Stimulated activated CD4-positive, alpha-beta T cell treated with anti-CD3 and anti-CD28 coated beads, TNF-alpha, amount 100 ng/mL, for 4 hours (primary cell): ENCODE measurements at places on chromosomes 1 and 21.
A peak's percentile ranks its signal among the peaks of the same experiment; 100 is the strongest.

- no peak for DNase-seq
These were observed 94.7 kb downstream of the DMRTB1 start for GRCh38 chr1:53553734-53554509.

- no peak for DNase-seq
These were observed 7.5 kb upstream of the RAB29 start for GRCh38 chr1:205782627-205783432.

- no peak for DNase-seq
These were observed 146.3 kb upstream of the ETV3 start for GRCh38 chr1:157284451-157284850.

- DNase-seq, result no peak
These were observed 32.4 kb upstream of the KCNA10 start for GRCh38 chr1:110551278-110551809.

DNA sequence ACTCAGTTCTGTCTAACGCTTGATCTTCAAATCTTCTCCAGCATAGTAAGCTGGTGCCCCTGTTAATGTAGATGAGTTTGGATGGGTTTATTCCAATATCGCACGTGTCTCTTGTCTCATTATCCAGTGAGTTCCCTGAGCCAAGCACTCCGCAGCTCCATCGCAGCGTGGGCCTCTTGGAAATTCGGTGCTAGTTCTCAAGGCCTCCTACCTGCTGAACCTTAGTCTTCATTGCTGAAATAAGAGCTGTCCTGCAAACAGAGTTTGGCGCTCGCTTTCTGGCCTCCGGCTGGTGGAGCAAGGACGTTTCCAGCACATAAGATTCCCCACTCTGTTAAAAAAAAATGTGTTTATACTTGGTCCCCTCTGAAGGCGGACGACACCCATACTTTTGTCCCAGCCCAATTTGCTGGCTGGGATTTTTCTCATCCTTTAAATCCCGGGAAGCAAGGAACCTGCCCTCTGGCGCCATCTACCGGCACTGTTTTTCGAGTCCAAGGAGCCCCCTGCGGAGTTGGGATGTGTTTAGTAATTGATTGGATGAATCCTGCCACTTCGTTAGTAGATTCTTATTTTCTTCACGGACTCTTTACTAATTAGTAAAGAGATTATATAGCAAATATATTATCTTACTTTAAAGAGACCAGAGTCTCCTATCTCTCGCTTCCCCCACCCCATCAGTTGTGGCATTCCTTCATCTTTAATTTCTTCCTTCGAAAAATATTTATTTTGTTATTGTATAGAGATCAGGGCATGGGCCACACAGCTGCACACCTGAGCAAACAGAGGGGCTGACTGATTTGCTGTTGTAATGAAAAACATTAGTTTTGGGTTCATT, 14.7 kb downstream of the JUN start:
- peak; percentile 9 for DNase-seq

DNA sequence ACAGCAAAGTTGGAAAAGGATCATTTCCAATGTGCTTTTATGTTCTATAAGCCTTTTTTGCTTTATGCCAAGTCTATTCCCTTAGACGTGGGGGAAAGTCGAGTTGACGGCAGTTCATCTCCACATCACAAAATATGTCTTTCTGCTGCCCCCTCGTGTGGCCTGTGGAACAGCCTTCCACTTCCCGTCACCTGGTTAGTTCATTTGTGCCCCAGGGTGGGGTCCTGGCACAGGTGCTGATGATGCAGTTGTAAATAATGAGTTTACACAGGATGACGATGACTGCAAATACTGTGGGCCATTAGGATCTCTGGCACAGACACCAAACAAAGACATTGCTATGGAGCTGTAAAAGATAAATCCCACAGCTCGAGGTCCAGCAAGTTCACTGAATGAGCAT, 10.0 kb upstream of the OTUD3 start:
- DNase-seq, result no peak

- DNase-seq, result no peak
These were observed 10.9 kb downstream of the NR5A2 start for GRCh38 chr1:200038325-200038980.

DNA sequence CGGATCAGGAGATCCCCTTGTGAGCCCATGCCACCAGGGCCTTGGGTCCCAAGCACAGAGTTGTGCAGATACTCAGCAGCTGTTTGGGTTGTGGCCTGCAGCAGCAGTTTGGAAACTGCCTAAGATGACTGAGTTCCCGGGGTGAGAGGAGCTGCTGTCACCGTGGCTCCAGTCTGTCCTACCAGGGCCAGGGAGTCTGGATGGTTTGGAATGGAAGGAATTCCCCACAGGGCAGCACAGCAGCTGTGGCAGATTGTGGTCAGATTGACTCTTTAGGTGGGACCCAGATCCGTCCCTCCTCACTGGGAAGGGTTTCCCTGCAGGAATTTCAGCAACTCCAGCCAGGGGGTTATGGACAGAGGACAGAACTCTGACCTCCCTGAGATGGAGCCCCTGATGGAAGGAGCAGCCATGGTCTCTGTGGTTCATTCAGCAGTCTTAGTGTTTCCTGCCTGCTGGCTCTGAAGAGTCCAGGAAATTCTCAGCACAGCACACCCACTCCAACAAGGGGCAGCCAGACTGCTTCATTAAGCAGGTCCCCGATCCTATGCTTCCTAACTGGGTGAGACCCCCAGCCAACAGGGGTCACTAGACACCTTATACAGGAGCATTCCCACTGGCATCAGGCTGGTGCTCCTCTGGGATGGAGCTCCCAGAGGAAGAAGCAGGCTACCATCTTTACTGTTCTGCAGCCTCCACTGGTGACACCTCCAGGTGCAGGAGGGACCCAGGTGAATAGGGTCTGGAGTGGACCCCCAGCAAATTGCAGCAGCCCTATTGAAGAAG, 51.5 kb upstream of the TNFSF4 start:
- no peak for DNase-seq

DNA sequence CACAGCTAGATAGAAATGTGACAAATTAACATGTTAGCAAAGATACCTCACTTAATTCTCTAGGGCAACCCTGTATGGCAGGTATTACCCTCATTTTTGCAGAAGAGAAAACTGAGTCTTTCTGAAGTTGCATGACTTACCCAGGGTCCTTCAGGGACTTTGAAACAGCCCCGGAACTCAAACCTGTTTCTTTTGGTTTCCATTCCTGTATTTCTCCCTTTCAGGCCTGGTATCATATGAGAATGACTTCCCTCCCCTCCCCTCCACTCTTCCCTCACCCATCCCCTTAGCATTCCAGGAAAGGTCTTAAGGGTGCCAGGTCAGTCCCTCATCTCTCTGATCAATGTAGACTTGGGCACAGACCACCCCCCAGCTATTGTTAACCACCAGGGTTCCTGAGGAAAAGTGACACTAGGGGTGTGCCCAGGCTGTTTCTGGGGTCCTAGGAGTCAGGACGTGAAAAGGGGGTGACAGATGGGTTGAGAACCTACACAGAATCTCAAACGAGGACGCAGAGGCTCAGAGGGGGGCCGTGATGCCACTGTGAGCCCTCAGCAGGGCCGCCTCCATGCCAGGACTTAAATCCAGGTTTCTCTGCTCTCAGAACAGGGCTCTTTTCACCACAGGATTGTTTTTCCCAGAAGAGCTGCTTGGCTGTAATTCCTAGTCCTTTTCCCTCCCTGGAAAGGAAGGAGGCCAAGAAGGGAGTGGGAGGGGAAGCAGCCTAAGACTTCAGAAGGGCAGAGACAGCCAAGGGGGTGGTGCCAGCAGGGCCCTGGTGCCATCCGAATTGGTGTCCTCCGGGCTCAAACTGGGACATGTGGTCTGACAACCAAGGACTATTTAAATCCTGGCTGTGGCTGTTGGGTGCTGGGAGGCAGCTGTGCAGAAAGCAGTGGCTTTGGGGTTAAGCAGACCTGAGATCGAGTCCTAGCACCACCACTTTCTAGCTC, 2.1 kb upstream of the WASF2 start:
- DNase-seq, result no peak

GRCh38 chr1:29812408-29813135, 576.2 kb downstream of the PTPRU start:
- no peak for DNase-seq

GRCh38 chr1:54849219-54850068, 37.6 kb downstream of the DHCR24 start:
- DNase-seq, result no peak

DNA sequence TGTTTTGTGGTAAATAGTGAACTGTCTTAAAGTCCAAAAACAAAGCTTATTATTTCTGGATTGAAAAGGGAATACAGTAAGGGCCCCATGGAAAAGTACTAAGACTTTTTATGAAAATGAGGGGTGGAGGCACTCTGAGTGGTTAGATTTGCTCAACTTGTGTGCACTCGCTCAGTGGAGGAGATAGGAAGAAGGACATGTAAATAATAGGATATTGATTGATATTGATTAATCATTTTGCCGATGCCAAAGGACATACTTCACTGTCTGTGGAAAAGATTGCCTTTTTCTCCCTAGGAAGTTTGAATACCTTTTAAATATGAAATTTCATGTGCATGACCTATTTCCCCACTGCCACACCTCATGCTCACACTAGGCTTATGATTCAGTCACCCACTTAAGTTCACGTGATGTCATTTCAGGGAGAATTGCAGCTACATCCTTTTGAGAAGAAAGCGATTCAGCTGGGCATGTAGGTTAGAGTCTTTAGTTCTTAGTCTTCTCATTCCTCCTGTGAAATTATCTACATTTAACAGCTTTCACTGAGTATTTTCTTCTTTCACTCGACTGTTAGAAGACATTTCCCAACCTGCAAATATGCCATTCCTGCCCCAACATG, 5.0 kb downstream of the MTR start:
- no peak for DNase-seq

- no peak for DNase-seq
These were observed 93.7 kb upstream of the ETS2 start for GRCh38 chr21:38712071-38712470.

DNA sequence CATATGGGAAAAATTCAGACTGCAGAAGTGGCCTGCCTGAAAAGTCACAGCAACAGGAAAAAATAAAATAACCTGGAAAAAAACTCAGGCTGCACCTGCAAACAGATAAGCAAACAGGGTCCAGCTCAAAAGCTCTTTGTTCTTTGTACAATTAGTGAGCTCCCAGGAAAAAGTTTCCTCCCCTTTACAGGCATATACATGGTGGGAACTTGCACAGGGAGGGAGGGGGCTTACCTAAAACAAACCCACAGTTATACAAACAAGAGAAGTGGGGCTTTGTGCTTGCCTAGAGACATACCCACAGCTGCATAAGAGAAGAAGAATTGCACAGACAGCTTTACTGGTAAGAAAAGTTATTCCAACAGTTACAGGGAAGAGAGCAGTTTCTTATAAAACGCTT, 31.7 kb upstream of the COG2 start:
- no peak for DNase-seq

DNA sequence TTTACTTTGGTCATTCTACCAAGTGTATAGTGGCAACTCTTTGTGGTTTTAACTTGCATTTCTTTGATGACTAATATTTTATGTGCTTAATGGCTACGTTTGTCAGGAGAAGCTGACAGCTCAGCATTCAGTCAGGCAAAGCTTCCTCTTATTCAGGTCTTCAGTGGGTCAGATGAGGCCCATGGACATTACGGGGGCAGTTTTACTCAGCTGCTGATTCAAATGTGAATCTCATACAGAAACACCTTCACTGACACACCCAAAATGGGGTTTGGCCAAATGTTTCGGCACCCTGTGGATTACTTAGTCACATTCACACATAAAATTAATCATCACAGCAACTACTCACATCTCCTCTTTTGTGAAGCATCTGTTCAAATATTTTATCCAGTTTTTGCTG, 104.9 kb upstream of the PLD5 start:
- no peak for DNase-seq

- no peak for DNase-seq
These were observed 3.2 kb downstream of the MTHFR start for GRCh38 chr1:11802616-11802972.

- DNase-seq, result no peak
These were observed 95.1 kb downstream of the GPATCH2 start for GRCh38 chr1:217535601-217536377.

- no peak for DNase-seq
These were observed 67.5 kb upstream of the BEND5 start for GRCh38 chr1:48844187-48844586.

GRCh38 chr1:225767634-225768540, 9.7 kb upstream of the SRP9 start:
- no peak for DNase-seq

GRCh38 chr21:30227633-30228404, 11.9 kb upstream of the CLDN8 start:
- DNase-seq, result no peak

DNA sequence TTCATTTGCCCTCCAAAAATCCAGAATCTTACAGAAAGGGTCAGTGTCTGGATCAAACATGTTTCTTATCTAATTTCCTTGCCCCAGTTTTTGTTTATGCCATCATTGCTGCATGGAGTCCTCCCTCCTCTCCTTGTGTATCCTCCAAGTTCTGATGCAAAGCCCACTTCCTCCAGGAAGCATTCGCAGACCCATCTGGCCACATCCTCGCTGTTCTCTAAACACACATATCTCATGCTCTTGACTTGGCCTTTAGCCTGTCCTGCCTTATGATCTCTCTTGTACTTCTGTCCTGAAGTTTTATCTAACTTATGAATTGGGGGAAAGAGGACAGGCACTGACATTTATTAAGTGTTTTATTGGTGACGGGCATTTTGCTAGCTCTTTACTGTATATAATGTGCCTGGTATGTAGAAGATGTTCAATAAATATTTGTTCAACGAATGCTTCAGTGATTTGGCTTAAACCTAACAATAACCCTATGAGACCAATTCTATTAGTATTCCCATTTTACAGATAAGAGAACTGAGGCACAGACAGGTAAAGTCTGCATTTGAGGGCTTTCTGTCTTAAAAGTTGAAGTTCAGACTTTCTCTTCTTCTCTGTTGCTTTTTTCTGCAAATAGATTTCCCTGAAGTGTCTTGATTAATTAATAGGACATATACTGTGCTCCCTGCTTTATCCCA, 19.2 kb upstream of the ID3 start:
- no peak for DNase-seq

GRCh38 chr1:94061513-94062443, 59.2 kb downstream of the ABCA4 start:
- no peak for DNase-seq

- DNase-seq, result no peak
These were observed 85.6 kb upstream of the C1orf21 start for GRCh38 chr1:184301227-184301626.

DNA sequence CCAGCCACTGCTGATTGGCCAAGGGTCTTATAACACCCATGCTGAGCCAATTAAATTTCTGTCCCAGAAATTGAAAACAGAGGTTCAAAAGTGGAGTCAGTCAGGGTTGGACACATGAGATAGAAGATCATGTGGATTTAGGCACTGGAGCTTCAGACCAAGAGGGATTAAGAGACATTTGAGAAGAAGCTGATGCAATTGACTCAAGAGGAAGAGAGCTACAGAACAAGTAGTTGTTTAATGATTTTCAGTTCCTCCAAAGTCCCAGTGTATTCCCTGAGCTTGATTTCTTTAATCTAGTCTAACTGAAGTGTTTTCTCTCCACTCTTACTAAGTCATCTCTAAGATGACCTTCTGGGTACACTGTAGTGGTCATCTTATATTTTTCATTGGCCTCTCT, 227.1 kb downstream of the DUSP10 start:
- DNase-seq, result no peak

DNA sequence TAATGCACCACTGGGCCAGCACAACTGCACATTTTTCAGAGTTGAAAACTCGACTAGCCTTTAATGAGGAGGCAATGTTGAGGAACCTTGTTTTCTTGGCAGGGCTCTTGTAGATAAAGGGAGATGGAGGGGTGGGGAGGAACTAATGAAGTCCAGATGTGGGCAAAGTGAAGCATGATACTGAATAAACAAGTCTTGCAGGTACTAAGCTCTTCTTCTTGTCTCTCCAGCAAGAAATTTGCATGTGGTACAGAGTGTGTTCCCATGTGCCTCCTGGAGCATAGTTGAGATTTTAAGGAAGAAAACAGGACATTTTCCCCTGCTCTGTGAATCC, 47.0 kb downstream of the PLPP3 start:
- no peak for DNase-seq
